Gastrocnemius medialis (tissue), 4 donors: ENCODE measurements at places on chromosomes 11 and 22.

GRCh38 chr11:34437224-34438125 is 1.3 kb upstream of the CAT start:
- DNase-seq = no peak

DNA sequence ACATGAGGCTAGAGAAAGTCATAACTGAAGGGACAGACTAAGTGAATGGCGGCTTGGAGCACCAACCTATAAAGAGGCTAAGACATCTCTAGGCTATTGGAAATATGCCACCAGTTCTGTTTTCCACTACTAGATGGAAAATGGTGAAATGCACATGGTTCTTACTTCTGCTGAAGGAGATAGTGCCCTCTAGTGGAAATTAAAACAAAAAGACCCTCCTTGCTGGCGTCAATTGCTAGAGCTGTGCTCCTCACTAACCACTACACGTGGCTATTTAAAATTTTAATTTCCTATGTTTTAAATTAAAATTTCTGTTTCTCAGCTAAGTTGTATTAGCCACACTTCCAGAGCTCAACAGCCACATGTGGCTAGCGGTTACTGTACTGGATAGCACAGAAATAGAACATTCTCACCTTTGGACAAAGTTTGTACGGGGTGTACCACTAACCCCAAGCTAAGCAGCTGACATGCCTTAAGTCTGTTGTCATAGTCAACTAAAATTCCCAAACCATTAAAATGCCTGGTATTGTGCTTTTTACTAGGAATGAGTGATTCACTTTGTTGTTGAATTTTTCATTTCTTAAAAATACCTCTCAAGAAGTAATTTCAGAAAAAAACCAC is 34.1 kb upstream of the CALCA start:
- no peak for DNase-seq

GRCh38 chr11:62832336-62833234 is at the start of gene TEX54:
Gene TEX54 (minus strand): TSS chr11:62832841.
- no peak for DNase-seq

GRCh38 chr22:21797444-21798221 is 62.0 kb upstream of the YPEL1 start:
- no peak for DNase-seq

DNA sequence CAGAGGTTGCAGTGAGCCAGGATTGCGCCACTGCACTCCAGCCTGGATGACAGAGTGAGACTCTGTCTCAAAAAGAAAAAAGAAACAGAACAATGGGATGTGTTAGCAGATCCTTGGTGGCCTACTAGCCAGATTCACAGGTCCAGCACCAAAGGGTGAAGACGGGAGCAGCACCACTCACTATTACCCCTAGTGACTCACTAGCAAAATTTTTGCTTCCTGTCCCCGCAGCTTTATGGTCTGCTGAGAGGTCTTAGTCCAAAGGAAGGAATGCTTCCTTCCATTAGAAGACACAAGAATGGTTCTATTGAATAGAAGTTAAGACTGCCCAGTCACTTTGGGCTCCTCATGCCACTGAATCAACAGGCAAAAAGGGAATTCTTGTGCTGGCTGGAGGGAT is 35.9 kb upstream of the NUP50 start:
- DNase-seq = no peak
